ENCODE measurements at places on chromosomes 11 and 22.

DNA sequence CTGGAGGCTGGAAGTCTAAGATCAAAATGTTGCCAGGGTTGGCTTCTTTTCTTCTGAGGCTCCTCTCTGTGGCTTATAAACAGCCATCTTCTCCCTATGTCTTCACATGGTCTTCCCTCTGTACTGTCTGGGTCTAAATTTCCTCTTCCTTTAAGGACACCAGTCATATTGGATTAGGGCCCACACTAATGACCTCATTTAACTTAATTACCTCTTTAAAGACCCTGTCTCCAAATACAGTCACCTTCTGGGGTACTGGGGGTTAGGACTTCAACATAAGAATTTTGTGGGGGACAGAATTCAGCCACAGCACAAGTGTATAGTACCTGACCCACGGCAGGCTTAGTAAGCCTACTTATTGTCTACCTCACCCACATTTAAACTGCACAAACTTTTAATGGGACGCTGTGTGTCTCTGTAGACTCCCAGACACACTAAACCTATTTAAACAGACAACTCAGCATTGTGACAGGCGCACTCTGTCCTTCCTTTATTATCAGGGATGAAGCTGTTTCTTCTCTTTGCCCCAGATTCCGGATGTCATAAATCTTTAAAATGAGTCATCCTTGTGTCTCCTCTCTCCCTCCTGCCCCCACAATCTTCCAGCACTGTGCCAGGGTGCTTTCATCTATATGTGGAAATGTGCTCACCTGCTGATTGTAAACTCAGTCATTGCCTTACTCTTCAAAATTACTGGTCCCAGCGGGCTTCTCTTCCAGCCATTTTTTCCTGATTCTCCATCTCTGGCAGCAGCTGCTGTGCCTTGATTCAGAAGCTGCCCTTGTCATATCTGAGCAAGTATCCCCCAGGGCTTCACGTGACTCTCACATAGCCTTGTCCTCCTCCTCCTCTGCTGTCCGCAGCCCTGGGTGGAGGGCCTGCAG, 5.4 kb upstream of the MAPK8IP1 start:
- DNase-seq = no peak

GRCh38 chr22:31768422-31769059, 14.7 kb downstream of the DEPDC5 start:
- DNase-seq = no peak

DNA sequence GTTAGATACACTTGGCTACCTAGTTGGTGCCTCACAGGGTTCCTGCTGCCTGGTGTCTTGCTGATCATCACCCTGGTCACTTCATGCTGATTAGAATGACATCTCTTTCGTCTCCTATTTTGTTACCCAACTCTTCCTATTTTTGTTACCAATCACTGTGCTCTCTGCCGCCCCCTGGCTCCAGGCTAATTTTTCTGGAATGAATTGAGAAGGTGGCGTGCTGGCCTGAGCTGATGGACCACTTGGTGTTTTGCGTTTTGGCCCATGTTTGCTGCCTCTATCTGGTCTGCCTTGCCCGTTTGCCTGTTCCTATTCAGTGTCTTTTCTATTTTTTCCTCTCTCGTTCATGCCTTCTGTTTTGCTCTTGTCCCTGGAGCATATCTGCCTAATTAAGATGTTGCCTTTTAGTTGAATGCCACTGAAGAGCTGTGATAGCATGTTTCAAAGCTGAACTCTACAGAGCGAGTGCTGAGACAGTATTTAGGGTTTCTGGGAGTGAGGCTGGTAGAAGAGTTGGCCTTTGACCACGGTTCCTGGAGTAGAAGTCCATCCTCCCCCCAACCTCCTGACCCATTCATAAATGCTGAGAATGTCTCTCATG, 5.9 kb upstream of the ATF4 start:
- no peak for DNase-seq

DNA sequence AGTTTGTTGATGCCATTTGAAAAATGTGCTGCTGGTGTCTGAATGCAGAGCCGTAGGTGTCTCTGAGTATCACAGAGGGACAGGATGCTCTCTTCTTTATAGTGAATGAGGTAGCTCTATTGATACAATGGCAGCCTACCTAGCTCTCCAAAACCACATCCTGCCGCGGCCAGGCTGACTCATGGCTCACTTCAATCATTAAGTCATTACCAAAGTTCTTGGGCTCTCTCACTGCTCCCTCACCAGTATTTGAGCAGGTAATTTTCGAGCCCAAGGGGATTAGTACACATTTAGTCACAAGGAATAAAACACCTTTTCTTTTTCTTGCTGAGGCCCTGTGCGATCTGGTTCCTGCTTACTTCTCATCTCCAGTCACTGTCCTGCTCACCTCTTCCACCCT, 509.0 kb upstream of the LARGE1 start:
- DNase-seq = no peak

- no peak for DNase-seq
Observed at GRCh38 chr11:16792426-16792825, 54.0 kb downstream of the C11orf58 start.

DNA sequence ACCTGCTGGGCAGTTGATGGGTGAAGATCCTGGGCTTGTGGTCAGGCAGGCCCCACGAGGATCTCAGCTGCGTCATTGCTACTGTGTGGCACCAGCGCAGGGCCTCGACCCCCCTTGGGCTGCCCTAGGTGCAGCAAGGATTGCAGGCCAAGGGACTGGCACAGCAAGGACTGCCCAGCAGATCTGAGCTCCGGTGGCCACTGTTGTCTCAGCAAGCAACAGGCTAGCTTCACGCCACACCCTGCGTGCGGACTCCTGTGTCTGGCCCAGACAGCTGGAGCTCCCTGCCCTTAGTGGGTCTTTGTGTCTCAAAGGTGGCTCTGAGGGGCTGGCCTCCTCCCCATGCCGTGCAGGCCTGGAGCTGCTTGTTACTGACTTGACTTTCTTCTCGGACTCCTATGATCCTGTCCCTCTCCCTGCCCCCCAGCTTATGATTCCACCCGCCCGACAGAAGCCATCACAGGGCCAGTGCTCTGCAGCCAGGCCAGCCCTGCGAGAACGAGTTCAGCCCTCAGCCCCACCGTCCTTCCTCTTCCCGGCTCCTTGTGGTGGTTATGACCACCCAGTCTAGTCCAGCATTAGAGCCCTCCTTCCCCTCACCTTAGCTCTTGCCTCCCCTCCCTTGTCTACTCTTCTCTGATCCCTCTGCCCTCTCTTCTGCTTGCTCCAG, 295.6 kb downstream of the TBC1D22A start:
- DNase-seq = no peak

GRCh38 chr22:35307892-35308291, 8.2 kb downstream of the TOM1 start:
- DNase-seq = no peak

GRCh38 chr11:47378010-47378835, at the start of gene SPI1:
SPI1 (minus strand) TSS chr11:47378547; CDS start chr11:47378353, 194 bp downstream.
- no peak for DNase-seq

- DNase-seq = no peak
Observed at GRCh38 chr11:2426826-2427521, 17.3 kb downstream of the TRPM5 start.

GRCh38 chr11:27179334-27179733, 138.7 kb downstream of the BBOX1 start:
- no peak for DNase-seq

DNA sequence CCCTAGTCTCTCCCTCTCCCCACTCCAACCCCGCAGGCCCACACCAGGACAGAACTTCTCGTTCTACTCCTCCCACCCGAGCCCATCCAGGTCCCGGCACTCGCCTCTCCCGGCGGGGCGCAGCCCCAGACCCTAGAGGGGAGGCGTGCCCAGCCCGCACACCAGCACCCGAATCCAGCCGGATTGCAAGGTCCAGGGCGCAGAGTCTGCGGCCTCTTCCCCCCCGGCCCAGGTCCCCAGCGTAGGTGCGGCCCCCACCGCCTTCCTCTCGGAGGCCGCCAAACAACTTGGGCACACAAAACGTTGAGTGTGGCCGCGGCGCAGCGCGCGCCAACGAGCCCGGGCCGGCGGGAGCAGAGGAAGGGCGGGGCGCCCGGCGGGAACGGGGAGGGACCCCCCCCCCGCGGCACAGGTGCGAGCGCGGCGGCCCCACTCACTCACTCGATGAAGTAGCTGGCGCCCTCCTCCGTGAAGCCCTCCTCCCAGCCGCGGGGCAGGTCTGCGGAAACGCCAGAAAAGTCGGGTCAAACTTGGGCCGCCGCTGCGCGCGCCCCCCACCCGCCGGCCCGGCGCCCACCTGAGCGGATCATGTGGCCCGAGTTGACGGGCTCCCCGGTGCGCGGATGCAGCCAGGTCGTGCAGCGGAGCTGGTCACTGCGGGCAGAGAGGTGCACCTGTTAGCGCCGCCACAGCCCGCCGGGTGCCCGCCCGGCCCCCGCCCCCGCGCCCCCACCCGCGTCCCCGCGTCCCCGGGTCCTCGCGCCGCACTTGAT, 480 bp downstream of the PLEKHA7 start:
- no peak for DNase-seq

GRCh38 chr11:128895526-128895925, 4.4 kb downstream of the KCNJ5 start:
- DNase-seq = no peak

- DNase-seq = no peak
Observed at GRCh38 chr22:42376711-42377554, 55.3 kb downstream of the NFAM1 start.

- DNase-seq = no peak
Observed at GRCh38 chr11:79110796-79111195, 330.0 kb downstream of the TENM4 start.

DNA sequence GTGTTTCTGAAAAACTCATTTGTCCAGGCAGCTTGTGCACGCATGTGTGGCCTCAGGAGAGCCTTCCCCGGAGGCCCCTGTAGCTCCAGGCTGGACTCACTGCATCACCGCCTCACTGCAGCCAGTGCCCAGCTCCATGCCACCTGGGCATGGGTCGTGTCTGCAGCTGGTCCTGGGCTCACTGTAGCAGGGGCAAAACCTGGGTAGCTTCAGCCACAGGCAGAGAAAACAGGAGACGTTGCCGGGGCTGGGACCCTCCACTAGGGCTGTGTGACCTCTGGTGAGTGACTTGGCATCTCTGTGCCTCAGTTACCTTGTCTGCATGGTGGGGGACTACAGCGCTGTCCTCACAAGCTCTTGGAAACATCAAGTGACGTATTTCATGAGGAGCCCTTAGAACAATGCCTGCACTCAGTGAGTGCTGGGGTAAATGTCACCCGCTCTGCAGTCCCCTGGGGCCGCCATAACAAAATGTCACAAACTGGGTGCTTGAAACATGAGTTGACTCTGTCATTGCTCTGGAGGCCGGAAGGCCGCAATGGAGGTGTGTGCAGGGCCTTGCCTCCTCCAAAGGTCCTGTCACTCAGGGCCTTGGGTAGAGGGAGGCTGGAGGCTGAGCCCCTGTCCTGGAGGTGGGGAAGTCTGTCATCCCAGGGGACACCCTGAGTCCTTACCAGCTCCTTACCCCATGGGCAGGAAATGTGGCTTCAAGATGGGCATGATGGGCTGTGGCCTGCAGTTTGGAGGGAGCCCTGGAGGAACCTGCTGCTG, 488.7 kb downstream of the TBC1D22A start:
- no peak for DNase-seq

DNA sequence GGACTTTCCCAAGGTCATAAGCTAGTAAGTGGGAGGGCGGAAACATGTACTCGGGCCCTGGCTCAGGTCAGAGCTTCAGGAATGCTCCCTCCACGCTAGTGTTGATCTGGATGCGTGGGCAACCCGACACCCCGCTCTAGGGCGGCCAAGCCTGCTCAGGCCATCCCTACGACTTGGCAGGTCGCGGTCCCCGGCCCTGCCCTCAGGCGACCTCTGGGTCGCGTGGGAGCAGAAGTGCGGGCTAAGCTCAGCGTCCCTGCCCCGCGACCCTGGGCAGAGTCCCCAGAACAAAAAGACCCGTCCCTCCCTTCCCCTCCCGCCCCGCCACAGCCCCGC, 781 bp upstream of the TEF start:
- DNase-seq = no peak

GRCh38 chr11:125481531-125481930, 14.5 kb downstream of the FEZ1 start:
- no peak for DNase-seq

GRCh38 chr11:132220474-132220873, 850.1 kb downstream of the NTM start:
- DNase-seq = no peak

GRCh38 chr22:28047740-28048139, 128.7 kb upstream of the PITPNB start:
- DNase-seq = no peak

- DNase-seq = no peak
Observed at GRCh38 chr11:132549561-132549960, 982.7 kb downstream of the OPCML start.

DNA sequence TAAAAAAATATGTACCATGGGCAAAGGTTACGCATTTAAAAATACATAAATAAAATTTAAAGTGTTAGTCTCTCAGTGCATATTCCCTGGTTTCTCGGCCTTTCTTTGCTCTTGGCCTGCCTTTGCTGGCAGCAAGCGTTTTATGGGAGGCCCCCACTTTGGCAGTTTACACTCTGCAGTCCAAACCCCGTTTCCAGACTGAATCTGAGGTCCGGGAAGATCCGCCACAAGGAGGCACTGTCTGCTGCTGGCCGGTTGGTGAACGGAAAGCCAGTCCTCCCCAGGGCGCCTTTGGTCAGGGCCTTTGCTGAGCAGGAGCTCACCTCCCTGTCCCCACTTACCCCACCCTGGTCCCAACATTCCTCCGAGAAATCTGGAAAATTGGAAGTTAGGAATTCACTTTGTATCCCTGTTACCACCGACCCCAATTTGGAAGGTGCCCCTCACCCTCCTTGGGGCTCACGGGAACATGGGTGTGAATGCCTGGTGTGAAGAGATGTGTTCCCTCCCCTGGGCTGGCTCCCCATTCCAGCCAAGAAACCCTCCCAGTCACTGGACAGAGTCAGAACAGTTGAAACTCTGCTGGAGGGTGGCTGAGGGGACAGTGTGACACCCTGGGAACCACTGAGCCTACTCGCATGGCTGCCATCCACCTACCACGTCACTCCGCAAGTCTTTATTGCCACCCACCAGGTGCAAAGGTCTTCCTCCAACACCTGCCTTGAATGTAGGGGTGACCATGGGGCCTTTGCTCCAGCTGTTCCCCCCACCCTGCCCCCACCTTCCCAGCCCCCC, 9.4 kb upstream of the SF1 start:
- no peak for DNase-seq

GRCh38 chr11:118401880-118402590, 629 bp downstream of the ATP5MG start:
- DNase-seq = no peak

DNA sequence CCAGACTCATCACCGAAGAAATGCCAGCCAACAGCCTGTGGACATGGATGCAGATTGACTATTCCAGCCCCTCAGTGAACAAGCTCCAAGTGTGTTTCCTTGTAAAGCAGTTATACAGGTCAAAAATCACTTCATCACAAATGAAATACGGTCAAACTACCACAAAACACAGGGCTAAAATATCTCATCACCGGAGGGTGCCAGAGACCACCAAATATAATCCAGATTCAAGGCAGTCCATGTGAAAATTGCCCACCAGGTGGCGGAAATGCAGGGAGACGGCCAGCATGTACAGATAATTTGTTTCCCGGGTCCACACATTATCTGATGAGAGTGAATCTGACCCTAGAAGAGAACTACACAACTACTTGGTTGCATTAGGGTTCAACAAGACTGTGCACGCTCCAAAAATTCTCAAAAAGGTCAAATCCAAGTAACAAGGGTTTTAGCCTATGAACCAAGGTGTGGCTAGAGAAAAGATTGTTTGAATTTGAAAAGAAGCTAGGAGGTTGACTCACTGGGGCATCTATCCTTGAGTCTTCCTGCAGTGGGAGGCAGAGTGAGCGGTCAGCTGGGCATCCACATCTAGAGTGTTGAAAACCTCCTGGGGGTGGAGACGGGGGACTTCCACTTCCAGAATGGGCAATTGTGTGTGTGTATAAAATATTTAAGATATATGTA, 71.7 kb downstream of the IGLL5 start:
- peak; percentile 28 for DNase-seq
